SHP77 (cell line): ENCODE measurements at places on chromosomes 4 and X.

GRCh38 chrX:154038656-154039055, 19.0 kb upstream of the IRAK1 start:
- no peak for DNase-seq

- no peak for DNase-seq
These were observed 262.0 kb downstream of the IL15 start for GRCh38 chr4:141898346-141898745.

DNA sequence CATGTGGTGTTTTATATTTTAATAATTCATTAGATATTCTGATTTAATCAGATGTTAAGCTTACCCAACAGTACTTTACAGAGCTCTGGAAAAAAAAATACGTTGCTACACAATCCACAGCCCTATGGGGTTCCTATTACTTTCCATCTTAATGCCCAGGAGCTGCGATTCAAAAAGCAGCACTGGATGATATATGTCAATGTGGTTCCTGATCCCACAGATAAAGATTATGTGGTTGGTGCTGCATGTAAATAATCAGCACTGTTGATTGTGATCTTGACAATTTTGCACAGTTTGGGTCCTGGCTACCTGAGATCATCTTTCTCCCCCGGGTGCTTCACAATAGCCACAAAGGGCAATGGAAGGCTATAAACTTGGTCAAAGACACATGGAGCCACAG, 72.7 kb upstream of the DCLK2 start:
- no peak for DNase-seq

DNA sequence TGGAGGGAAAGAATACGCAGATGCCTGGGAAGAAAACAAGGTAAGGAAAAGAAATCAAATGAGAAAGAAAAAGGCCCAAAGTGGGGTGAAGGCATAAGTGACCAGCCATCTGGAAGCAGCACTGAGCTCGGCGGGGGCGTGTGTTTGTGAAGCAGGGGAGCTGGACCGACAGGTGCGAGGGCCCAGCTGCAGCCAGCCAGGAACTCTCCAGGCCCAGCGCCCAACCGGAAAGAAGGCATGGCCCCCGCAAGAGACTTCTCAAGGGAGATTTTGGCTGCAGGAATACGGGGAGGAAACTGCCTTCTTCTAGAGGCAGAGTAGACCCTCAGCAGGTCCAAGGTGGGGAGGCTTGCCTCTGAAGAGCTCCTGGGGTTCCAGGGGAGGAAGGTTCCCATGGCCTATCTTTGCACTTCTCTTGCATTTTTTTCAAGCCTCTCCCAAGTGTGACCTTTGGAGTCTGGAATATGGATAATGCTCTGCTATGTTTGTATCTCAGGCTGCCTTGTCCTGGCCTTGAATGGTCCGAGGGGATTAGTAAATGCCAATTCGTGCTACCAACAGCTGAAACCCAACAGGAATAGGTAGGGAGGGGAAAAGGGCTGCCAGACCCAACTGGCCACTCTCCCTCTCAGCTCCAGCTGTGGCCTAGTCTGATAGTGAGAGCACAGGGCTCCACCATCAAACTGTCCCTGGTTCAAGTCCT, 10.8 kb upstream of the CITED1 start:
- DNase-seq: peak; percentile 2

DNA sequence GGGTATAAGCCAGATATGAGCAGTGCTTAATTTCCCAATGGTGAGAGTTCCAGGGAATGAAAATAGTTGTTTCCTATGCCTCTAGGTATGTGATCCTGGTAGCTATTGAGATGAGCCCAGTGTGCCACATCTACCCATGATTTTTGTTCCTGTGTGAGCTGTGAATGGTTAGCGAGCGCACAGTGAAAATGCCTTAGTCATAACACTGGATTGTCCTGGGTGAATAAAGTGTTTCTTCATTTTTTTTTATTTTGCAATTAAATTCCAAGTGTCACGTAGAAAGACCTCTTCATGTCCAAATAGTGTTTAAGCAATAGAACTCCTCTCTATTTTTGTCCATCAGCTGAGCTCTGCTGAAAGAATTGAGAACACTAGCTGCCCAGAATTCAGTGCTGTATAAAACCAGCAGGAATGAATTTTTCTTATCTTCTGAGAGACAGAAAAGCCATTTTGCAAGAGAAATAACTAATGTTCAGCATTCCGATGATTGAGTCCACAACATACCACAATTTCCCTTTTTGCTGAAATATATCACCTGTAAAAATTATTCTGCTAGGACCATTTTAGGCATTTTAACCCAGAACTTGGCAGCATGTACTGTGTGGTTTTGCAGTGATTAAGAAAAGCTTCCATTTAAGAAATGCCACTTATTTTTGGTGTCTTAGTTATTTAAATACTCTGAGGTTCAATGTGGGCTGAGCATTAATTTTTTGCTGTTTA, 5.6 kb downstream of the MAOA start:
- no peak for DNase-seq

DNA sequence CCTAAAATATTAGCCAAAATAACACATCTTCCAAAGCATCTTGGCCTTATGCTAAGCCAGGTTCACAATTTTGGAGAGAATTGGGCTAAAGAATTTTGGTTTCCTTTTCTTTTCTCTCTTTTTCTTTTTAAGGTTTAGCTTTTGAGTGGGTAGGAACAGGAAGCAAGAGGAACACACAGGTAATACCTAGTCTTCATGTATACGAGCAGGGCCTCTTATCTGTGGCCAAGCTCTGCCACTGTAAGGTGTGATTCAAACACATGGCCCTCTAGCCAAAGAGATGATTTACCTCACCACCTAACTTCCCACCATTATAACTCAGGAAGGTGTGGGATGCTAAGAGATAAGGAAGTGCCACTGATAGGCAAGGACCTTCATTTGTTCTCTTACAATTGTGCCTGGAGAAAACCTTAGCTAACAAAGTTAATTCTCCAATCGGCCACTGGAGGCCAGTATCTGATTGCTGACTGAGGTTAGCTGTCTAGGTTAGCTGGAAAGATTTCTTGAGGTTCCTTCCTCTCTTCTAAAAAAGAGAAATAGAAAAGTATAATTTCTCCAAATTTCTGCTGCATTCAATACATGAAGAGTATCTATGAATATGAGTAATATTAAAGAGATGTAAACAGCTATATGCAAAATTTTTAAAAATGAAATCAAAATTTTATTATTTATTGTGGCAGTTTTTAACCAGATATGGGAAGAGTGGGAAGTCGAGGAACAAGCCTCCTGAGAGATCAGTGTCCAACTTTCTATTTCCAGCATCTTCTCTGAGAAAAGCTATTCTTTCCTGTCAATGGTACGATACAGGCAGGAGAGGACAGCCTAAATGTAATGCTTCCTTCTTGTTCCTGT, 30.1 kb upstream of the BBS7 start:
- DNase-seq: peak; percentile 42

- DNase-seq: no peak
These were observed 53.0 kb downstream of the MAPK10 start for GRCh38 chr4:86306816-86307215.

GRCh38 chrX:18855919-18856644, 127.8 kb downstream of the PHKA2 start:
- DNase-seq: no peak

GRCh38 chr4:20773144-20773997, 73.1 kb downstream of the PACRGL start:
- DNase-seq: peak; percentile 18

GRCh38 chr4:80931631-80932081, 98.9 kb upstream of the BMP3 start:
- DNase-seq: no peak

DNA sequence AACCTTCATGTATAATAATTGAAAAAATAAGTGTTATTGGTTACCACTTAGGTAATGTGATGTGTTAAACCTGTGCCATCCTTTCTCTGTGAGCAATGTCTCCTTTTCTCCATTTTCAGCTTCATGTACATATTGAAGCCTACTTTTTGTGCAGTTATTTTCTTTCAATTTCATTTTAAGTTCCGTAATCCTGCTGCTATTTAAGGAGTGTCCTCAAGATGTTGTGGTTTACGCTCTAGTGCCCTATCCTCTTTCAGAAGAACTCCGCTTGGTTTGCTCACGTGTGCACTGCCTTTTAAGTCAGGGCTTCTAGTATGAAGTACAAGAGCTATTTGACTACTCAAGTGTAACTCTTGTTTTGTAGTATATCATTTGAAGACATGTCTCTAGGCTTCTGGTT, 2253.2 kb upstream of the TENM3 start:
- DNase-seq: no peak

GRCh38 chr4:86344127-86344526, 15.7 kb downstream of the MAPK10 start:
- DNase-seq: no peak

- DNase-seq: no peak
These were observed 65.7 kb upstream of the CAMK2D start for GRCh38 chr4:113827285-113827684.

DNA sequence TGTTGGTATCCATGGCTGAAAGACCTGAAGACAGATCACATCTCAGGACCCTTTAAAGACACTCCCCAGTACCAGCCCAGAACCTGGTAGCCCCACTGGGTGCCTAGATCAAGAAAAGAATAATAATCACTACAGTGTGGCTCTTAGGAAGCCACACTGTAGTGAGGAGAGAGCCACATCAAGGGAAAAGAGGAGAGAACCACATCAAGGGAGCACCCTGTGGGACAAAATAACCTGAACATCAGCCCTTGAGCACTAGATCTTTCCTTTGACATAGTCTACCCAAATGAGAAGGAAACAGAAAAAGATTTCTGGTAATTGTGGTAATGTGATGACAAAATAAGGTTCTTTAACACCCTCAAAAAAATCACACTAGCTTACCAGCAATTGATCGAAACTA, 15.3 kb downstream of the RTL3 start:
- DNase-seq: no peak

DNA sequence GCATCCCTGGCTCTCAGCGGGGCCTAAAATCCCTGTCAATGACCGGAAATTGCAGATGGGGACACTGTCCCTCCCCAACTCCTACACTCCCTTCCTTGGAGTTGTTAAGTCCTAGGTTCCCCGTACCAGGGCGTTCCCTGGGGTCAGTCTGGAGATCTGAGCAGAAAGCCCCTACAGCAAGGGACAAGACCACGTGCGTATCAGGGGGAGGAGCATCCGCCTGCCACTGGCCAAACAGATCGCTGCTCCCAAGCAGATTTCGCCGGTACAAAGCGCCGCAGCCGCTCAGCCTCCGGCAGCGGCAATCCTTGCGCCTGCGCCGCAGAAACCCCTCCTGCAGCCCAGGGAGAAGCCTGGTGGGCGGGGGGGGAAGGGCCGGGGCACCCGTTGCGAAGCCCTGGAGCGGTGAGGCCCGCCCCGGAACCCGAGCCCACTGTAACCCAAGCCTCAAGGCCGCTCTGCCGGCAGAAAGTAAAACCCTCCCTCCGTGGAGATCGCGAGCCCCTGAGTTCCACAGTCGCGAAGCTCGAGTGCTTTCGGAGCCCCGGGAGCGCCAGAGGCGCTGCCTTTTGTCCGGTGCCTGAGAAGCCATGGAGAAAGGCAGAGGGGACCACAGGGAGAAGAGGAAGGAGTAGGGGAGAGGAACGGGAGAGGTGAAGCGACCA, 2.7 kb downstream of the CRMP1 start:
- DNase-seq: peak; percentile 66

DNA sequence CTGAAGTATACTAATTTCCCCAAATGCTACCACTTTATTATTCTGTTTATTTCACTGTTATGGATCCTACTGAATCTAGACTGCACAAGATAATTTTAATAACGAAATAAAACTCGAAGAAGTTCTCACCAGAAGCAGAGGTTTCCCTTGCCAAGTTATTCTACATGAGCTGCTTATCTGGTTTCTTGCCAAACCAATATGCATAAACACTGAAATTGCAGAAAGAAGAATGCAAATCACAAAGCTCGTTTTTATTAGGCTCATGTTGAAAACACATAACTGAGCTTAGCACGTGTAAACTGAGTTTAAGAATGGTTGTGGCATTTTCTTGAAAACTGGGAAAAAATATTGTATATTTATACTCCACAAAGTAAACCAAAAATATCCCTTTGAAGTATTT, 35.9 kb downstream of the GRID2 start:
- DNase-seq: no peak

GRCh38 chr4:99630857-99631360, 26.7 kb downstream of the C4orf54 start:
- DNase-seq: no peak

DNA sequence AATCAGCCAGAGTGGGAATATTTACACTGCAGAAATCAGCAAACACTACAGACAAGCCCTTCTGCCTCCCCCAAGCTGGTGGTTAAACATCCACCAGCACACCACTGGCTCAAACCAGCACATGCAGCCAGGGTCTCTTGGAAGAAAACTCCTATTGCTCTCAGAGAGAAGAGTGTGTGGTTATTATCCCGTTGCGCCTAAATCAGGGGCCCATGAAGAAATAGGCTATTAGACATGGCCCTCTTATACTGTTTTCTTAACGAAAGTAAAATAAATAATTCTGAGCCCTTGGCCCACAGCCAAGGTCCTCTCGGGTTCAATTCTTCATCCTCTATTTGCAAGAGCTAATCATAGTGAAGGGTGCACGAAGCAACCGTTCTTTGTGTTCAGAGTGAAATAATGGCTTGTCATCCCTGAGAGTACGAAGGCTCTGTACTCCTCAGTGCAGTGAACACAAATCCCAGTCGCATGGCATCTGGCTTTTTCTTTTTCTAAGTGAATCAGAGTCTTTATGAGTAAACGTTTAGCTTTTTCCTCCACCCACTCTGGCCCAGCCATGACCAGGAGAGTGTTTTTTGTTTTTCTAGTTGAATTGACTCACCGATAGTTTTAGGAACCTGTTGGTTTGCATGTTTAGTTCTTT, 33.4 kb upstream of the RBM47 start:
- peak; percentile 94 for DNase-seq

GRCh38 chr4:119536572-119537528, 91.8 kb downstream of the PDE5A start:
- no peak for DNase-seq

- no peak for DNase-seq
These were observed 33.4 kb downstream of the FRG1 start for GRCh38 chr4:189974056-189974455.

DNA sequence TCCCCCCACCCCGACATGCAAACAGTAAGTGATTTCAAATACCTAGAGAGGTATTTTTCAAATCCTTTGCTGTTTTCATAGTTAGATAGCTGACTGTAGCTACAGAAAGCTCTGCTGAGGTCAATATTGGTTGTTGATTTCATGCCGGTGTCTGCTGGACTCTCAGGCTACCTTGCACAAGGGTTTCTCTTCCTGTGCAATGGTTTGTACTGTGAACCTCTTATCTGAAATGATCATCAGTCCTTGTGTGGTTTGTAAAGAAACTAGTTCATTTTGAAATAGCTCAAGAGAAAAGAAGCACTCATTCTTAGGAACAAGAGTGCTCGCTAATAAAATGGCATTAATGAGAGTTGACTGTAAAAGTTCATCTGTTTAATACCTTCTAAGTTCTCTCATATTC, 2.1 kb downstream of the MTM1 start:
- DNase-seq: no peak
